ENCODE measurements at places on chromosomes 6 and 20.

- DNase-seq, result no peak
These were observed 126.9 kb downstream of the ADGRB3 start for GRCh38 chr6:68761985-68762384.

GRCh38 chr20:5827098-5827853, 77.1 kb downstream of the SHLD1 start:
- no peak for DNase-seq

DNA sequence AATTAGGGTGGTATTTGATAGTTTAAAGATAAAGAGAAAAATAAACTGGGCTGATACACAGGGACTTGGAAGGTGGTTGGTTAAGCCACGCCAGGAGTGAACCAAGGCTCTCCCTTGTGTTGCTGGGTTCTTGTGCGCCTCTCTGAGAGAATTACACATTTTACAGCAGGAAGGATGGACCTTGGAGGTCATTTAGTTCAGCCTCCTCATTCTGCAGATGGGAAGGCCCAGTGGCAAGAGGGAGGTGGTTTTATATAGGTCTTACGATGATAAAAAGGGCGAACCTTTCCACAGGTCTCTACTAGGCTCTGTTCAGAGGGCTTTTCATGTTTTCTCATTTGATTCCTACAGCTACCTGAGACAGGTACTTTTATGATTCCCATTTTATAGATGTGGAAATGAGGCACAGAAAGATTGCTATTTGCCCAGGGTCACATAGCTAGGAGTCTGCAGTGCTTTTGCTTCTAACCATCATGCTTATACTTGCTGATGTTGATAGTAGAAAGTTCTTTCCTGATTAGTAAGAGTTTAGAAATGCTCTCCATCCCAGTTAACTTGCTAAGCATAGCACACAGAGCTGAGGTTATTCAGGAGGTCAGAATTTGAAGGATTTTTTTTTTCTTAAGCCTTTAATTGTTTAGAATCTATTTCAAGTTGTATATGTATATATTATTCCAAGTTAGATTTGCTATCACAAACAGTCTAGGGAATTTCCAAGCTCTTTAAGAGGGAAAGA, 12.8 kb downstream of the HIVEP1 start:
- DNase-seq, result no peak

GRCh38 chr6:131844243-131844841, 36.5 kb downstream of the ENPP1 start:
- no peak for DNase-seq

DNA sequence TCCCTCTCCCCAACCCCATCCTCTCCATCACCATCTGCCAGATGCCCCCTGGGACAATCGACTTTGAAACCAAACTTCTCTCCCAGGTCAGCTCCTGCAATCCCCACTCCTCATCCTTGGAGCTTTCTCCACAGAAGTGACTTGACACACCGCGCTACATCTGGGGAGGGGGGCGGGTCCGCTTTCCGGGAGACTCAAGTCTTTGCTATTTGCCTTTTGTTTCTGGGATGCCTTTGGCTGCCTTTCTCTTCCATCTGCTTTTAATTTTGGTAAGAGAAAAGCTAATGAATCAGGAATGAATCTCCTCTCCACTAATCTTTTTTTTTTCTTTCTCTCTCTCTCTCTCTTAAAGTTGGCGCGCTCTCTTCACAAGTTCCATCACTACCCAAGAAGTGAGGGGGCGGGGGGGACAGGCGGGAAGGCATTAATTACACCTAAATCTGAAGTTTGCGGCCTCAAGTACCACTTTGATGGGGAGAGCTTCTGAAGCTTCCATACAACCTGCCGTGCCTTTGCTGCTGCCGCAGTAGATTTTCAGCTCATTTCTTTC, 664 bp upstream of the TPBG start:
- no peak for DNase-seq

DNA sequence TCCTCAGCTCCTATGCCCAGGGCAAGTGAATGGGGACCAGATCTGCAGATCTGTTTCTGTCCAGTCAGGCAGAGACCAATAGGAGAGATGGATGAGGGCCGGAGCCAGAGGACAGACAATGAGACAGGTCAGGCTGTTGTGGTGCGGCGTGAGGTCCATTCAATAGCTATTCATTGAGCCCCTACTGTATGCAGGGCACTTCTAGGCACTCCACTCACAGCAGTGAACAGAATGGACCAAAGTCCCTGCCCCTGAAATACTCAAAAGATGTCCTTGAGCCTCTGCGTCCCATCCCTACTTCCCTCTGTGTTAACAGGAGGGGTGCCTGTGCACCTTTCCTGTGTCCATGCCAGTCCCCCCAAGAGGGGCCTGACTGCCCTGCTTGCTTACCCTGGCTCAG, 8.5 kb upstream of the TULP1 start:
- DNase-seq, result no peak

GRCh38 chr20:46117704-46118467, at the start of gene CD40:
Gene CD40 (plus strand): TSS chr20:46118314. CDS start chr20:46118344, 30 bp downstream.
- peak; percentile 62 for DNase-seq

DNA sequence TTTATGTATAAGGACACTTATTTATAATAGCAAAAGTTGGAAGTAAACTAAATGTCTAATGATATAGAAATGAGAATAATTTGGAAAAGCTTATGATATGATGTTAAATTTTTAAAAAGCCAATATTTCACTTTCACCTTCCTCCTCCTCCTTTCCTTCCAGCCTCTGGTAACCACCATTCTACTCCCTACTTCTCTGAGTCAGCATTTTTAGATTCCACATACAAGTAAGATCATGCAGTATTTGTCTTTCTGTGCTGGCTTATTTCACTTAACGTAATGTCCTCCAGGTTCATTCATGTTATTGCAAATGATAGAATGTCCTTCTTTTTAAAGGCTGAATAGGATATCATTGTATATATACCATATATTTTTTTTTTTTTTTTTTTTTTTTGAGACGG, 180.2 kb downstream of the RNF144B start:
- no peak for DNase-seq

DNA sequence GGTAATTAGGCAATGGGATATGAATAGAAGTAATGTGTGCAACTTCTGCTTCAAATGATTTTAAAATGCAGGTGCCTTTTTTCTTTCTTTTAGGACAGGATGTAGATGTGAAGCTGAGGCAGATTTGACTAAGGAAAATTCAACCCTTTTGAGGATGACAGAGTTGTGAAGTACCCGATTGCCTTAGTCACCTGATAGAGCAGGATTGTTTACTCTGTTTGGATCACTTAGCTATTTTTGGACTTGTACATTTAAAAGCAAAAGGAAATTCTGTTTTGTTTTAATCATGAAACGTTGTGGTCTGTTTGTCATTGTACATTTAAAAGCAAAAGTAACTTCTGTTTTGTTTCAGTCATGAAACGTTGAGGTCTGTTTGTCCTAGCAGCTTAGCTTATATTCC, 143.4 kb downstream of the FAM83B start:
- no peak for DNase-seq

DNA sequence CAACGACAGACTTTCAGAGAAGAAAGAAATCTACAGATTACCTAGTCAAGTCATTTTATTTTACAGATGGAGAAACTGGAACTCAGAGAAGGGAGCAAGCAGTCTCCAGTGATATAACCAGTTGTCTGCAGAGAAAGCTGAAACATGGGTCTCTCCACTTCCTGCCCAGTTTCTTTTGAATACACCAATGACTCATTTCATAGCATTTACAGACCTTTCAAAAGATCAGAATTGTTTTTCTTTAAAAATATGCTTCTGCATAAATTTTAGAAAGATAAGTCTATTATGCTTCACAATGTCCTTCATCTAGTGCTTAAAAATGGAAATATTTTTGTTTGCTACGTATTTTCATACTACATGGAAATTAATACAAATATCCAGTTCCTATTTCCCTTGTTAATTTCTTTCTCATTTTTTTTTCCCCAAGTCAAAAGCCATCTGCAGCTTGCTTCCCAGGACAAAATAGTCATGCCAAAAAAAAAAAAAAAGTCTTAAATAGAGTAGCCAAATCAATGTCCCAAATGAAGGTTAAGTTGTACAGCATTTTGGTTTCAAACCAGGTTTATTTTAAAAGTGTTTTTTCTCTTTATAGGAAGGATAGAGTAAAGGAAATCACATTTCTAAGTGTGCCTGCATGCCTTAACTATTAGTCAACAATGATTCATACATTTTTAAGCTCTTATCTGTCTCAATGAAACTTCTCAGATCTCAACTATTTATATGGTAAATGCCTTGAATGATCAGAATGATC, 36.9 kb downstream of the ARHGAP18 start:
- DNase-seq, result peak; percentile 50

- no peak for DNase-seq
These were observed 232.9 kb downstream of the SYNE1 start for GRCh38 chr6:152404086-152404857.

DNA sequence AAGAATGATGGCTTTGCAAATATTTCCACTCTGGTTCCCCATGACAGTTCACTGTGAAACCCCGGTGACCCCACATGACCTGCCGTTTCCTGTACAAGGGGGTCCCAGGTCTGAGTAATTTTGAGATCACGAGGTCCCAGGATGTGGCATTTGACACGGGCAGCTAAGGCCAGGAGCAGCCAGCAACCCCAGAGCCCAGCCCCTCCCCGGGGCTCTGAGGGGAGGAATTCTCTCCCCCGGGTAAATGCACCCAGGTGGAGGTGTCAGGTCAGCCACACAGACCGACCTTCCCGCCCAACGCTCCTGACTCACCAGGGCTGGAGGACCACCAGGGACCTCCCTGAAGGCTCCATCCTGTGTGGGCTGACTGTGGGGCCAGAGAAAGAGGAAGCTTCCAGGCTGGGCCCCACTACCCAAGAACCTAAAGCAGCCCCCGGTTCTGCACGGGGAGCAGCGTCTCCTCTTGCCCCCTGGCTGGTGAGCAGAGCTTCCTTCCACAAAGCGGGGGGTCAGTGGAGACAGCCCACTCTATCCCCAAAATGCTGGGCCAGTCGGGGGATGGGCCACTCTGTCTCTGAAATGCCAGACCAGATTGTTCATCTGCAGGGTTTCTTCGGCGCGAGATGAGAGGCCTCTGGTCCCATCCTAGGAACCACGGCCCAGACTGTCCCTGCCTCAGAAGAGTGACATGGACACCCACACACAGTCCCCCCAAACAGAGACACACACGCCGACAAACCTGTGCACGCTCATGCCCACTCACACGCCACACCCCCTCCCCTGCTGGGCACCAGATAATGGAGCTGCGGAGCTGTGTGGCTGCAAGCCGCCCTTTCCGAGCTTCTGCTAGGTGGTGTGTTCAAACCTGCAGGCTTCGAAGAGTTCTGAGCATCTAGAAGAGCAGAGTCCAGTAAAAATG, 23.4 kb upstream of the SLCO4A1 start:
- no peak for DNase-seq

- no peak for DNase-seq
These were observed 815.5 kb upstream of the SLC35B3 start for GRCh38 chr6:9250852-9251251.

DNA sequence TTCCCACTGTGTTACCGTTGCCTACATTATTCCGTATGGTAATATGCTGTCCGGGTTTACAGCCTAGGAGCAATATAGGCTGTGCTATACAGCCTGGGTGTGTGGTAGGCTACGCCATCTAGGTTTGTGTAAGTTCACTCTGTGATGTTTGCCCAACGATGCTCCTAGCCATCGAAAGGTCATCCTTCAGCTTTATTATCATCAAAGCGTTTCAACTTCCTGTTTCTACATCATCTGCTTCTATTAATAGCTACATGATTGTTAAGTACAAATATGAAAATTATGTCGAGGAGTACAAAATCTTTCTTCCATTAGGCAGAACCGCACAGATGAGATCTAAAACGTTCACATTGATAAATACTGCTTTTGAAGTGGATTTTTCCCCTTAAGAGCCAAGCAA, 69.9 kb downstream of the PPP1R14C start:
- DNase-seq, result no peak

GRCh38 chr20:37927410-37928095, 24.6 kb downstream of the VSTM2L start:
- no peak for DNase-seq
